ENCODE measurements at places on chromosomes 5 and 9. TPM values are rescaled to one million over a fixed set of nuclear protein-coding genes. Genes with fewer than 3 reads are reported as not detected.
A peak's percentile ranks its signal among the peaks of the same experiment; 100 is the strongest.

ADCY2 gene
- not detected for total RNA-seq

STC2 gene
- 14.8 TPM for total RNA-seq

DNA sequence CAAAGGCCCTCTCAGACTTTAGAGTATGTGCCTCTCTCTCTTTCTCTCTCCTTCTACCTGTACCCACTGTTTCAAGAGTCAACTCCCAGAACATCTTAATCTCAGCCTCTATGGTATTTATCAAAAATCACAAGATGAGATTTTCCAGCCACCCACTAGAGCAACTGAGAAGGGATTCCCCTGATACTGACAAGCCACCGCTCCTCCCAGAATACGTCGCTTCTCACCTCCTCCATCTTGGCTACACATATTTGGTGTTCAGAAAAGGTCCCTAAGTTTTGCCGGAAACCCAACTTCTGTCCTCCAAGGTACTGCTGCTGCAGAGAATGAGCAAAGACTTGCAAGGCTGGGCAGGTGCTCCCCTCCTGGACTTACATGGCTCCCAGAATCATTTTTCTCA is 6.1 kb downstream of the GARIN3 start:
- H3K27me3 ChIP-seq = no peaks in the 10 kb centered on the region
- H3K4me3 ChIP-seq = peak overlapping the region; percentile 9

DNA sequence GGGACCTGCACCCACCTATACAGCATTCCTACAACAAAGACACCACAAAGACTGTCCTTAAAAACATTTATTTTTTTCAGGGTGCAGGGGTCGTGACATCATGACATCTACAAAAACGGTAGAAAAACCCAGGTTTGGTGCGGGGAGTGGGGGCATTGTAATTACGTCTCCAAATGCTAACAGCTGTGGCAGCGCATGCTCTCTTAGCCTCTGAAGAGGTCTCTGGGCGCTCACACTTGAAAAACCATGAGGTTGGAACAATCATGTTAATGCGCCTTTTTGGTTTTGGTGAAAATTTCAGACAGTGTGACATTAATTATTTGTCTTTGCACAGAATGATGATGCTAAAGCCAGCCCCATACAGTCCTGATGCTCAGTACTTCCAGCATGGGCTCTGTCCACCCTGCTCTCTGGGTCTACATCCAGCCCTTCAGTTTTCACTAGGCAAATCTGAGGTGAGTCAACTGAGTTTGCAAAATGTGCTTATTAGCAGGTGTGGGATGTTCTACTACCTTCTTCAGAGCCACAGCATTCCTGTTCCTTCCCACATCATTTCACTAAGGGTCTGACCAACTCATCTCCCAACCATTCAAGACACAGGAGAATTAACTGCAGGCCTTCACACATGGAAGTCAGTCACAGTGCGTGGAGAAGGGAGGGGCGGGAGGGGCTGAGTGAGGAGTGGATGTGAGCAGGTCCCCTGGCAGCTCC is 14.1 kb downstream of the ALDH1B1 start:
- no peak overlapping the region for H3K4me3 ChIP-seq
- H3K4me1 ChIP-seq = no peaks in the 10 kb centered on the region
- DNase-seq = no peak
- H3K27ac ChIP-seq = no peak overlapping the region
- no peaks in the 10 kb centered on the region for H3K36me3 ChIP-seq

IL5 gene
- total RNA-seq = 0.71 TPM

GRCh38 chr5:161095953-161096352 is 243.9 kb upstream of the ATP10B start:
- no peaks in the 10 kb centered on the region for H3K27me3 ChIP-seq
- H3K27ac ChIP-seq = no peak overlapping the region
- no peak overlapping the region for H3K4me3 ChIP-seq
- H3K36me3 ChIP-seq = no peaks in the 10 kb centered on the region
- DNase-seq = no peak

IFNK gene
- total RNA-seq = not detected

DNA sequence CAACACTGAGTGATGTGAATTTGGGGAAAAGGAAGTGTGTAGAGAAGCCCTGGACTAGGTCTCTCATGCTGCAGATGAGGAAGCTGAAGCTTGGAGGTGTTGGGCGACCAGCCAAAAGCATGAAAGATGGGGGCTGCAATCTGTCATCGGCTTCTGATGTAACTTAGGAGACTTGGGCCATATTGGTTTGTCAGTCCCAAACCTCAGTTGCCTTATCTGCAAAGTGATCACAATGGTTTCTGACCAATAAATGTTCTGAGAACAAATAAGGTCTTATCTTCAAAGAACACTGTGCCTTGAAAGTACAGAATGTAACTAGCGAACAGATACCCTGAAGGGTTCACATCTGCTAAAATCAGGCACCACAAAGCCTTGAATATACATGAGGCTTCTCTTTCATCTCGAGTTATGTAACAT is 198.4 kb upstream of the NR3C1 start:
- no peak overlapping the region for H3K4me3 ChIP-seq
- no peak overlapping the region for H3K27ac ChIP-seq
- no peak for DNase-seq
- H3K4me1 ChIP-seq = peaks cover 44% of the 10 kb centered on the region
- H3K36me3 ChIP-seq = peaks cover 22% of the 10 kb centered on the region

DNA sequence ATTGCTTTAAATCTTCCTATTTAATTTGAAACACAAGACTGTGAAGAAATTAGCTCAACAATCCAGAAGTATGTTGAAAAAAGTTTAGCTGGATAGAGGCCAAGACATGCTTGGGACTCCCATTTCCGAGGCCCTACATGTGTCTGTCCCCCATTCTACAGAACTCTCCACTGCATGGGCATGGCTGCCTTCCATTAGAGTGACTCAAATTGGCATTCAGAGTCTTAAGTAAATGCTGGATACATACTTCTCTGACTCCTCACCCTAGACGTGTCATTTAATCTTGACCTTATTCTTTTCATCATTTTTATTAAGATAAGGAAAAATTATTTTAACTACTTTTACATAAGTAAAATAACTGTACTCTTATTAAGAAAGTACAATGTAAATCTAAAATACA is 530.4 kb upstream of the CDH9 start:
- no peak for DNase-seq
- H3K4me1 ChIP-seq = no peaks in the 10 kb centered on the region
- H3K4me3 ChIP-seq = no peak overlapping the region

AQP7 gene
- not detected for total RNA-seq

DNA sequence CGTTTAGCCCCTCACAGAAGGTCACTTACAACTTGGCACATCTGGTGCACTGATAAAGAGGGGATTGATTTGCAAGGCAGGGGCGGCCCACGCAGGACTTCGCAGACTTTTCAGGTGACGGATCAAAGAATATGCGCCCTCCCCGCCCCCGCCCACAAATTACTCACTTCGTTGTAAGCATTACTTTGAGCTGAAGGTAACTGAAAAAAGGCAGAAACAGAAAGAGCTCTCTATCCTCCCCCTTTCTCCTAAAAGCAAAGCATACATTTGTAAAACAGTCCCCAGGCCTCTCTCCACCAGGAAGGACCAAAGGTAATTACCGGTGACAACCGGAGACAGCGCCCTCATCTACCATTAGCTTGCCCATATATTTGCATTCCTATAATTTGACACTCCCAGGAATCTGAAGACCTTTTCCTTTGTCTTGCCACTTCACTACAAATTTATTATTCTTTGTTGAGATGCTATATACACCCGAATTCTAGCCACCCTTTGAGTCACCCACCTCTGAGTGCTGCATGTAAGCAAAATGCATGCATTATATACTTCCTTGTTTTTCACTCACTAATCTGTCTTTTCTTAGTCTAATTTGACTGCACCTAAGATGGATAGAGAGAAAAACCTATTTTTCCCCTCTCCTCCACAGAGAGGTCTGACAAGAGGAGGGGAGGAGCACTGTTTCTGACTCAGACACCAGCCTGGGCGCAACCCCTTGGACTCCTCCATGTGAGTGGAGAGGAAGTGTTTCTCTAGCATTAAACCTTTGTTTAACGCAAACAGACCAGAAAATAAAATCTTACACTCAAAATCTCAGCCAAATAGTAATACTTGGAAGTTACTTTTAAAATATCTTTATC is 74.7 kb upstream of the SPIN1 start:
- H3K4me1 ChIP-seq = peaks cover 40% of the 10 kb centered on the region
- no peaks in the 10 kb centered on the region for H3K36me3 ChIP-seq
- peak overlapping the region; percentile 72 for H3K27ac ChIP-seq
- H3K4me3 ChIP-seq = no peak overlapping the region

- no peak overlapping the region for H3K4me3 ChIP-seq
- peaks cover 28% of the 10 kb centered on the region for H3K27me3 ChIP-seq
- peaks cover 4% of the 10 kb centered on the region for H3K4me1 ChIP-seq
- peaks cover 3% of the 10 kb centered on the region for H3K36me3 ChIP-seq
- no peak overlapping the region for H3K27ac ChIP-seq
- no peak for DNase-seq
Observed at GRCh38 chr5:7395432-7395946, 449 bp upstream of the ADCY2 start.

DNA sequence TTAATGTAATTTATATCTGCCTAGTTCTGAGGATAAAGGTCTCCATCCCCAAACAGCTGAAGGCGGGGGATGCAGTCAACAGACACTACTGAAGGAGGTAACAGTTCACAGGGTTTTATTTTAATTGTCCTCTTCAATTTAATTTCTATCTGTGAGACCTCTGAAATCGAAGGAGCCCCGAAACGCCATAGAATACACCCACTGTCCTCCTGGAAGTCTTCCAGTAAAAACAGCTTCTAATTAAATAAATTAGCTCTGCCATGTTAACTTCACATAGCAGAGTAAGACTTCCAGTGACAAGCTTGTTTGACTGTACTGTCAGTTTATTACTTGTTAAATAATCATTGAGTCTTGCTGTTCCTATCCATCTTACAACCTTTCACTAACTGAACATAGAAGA is 193.5 kb downstream of the SEC61B start:
- DNase-seq = no peak
- H3K27me3 ChIP-seq = peaks cover 10% of the 10 kb centered on the region
- H3K36me3 ChIP-seq = no peaks in the 10 kb centered on the region
- no peak overlapping the region for H3K4me3 ChIP-seq
- peaks cover 13% of the 10 kb centered on the region for H3K4me1 ChIP-seq

DNA sequence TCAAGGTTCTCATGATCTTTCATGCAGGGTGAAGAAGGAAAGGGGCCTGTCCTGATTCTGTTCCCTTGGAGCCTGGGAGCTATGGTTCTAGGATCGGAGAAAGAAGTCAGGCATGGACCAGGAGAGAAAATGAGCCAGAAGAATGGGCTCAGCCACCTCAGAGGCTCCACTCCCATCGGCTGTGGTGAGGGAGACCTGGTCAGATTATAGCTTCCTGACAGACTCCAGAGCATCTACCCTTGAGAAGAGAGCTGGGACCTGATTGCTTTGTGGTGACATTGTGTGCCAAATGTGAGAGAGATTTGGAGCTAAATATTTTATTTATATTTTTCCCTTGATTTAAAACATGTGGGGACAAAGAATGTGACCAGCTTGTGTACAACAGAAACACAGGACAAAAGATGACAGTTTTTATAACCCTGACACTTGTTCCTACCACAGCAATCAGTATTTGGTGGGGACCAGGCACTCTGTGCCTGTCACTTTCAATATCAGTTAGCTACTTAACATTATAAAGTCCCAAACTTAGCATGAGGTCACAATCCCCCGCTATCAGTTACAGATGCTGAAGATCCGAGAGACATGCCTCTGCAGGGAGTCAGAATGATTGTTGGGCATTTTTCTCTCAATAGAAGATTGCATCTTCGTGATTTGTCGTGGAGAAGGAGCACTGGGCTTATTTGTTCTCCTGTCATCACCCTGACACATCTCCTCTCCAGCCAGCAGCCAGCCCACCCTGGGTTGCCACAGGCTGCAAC is 228.3 kb upstream of the ADAMTS16 start:
- DNase-seq = no peak
- no peaks in the 10 kb centered on the region for H3K27me3 ChIP-seq
- no peaks in the 10 kb centered on the region for H3K4me1 ChIP-seq
- H3K27ac ChIP-seq = no peak overlapping the region
- H3K4me3 ChIP-seq = no peak overlapping the region

DNA sequence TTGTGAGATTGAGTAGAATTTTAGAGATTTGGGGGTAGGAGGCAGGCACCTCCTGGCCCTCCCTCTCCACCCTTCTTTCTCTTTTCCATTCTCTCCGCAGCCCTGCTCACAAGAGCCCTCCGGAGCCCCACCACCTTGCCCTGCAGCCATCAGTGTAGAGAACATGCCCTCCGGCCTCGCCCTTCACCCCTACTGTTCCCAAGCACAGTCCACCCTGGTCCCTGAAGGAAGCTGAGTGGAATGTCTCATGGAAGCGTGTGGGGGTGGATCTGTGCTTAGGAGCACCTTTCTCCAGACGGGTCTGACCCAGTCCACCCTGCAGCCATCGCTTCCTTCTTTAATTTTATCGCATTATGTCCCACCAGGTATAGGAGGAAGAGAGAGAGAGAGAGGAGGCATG is 267.1 kb downstream of the NSG2 start:
- no peaks in the 10 kb centered on the region for H3K36me3 ChIP-seq
- no peak overlapping the region for H3K27ac ChIP-seq
- no peak overlapping the region for H3K4me3 ChIP-seq
- no peaks in the 10 kb centered on the region for H3K4me1 ChIP-seq
- peaks cover 11% of the 10 kb centered on the region for H3K27me3 ChIP-seq

GRCh38 chr5:2353211-2353610 is 398.3 kb downstream of the IRX2 start:
- no peak overlapping the region for H3K4me3 ChIP-seq
- H3K27me3 ChIP-seq = no peaks in the 10 kb centered on the region
- H3K27ac ChIP-seq = no peak overlapping the region
- no peak for DNase-seq

DNA sequence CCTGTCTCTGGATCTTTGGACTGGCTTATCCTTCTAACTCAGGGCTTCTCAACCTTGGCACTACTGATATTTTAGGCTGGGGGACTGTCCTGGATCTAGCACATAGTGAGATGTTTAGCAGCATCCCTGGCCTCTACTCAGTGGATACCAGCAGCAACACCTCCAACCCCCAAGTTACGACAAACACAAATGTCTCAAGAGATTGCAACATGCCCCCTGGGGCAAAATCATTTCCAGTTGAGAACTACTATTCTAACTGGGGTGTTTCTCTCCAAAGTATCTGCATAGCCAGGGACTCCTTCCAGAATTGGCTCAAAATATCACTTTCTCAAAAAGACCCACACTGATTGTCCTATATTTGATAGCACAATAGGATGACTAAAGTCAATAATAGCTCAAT is 7.2 kb upstream of the TLR4 start:
- H3K4me1 ChIP-seq = no peaks in the 10 kb centered on the region
- H3K27me3 ChIP-seq = no peaks in the 10 kb centered on the region
- no peak overlapping the region for H3K27ac ChIP-seq
- no peaks in the 10 kb centered on the region for H3K36me3 ChIP-seq

ZNF883 gene
- total RNA-seq = 0.76 TPM

CPEB4 gene
- 10.5 TPM for total RNA-seq
